Activated T-helper 2 cell treated with anti-CD3 and anti-CD28 coated beads, Interferon-gamma antibody, Interleukin-2, Interleukin-4, amounts not matched to agents 10 μg/mL and 5 μg/mL and 100 μg/mL, durations not matched to agents 14 hours and 24 hours and 36 hours (primary cell): ENCODE measurements at places on chromosomes 16 and 17.

GRCh38 chr16:72793716-72794115 lies 254.2 kb downstream of the ZFHX3 start:
- DNase-seq = no peak

DNA sequence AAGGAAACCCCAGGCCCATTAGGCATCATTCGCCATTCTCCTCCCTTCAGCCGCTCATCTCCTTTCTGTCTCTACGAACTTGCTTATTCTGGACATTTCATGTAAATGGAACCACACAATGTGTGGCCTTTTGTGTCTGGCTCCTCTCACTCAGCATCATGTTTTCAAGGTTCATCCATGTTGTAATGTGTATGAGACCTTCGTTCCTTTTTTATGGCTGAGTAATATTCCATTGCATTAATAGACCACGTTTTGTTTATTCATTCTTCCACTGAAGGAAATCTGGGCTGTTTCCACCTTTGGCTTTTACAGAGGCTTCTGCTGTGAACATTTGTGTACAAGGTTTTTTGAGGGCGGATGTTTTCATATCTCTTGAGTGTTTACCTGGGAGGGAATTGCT lies 3.2 kb downstream of the CRISPLD2 start:
- no peak for DNase-seq

GRCh38 chr17:41417576-41418015 lies 6.8 kb downstream of the KRT37 start:
- DNase-seq = no peak

- DNase-seq = no peak
These were observed 5.4 kb downstream of the LHX1 start for GRCh38 chr17:36942631-36943125.
